ENCODE measurements at places on chromosomes 7 and 10.

GRCh38 chr7:88312061-88312663 lies 5.5 kb upstream of the STEAP4 start:
- no peak for DNase-seq

DNA sequence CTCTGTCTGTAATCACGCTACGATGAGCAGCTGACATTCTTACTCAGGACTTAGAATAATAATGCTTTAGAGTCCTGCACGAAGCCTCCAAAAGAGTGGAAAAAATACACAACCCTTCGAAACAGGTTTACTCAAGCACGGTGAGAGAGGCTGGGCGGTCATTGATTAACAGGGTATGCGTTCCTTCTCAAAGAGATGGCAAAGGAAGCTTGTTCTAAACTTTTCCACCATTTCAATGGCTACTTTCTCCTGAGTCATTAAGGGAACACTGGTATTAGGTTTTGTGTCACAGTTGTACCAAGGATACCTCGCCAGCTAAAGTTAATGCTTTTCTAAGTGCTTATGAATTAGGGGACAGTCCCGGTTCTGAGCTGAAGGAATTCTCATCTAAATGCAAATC lies 141.9 kb upstream of the RHEB start:
- no peak for DNase-seq

GRCh38 chr10:98474628-98475027 lies 27.9 kb upstream of the HPS1 start:
- no peak for DNase-seq

GRCh38 chr10:69899727-69900595 lies 98.3 kb downstream of the COL13A1 start:
- DNase-seq: no peak

GRCh38 chr10:107553470-107553869 lies 389.0 kb upstream of the SORCS1 start:
- no peak for DNase-seq

GRCh38 chr7:155702616-155703015 lies 58.2 kb downstream of the RBM33 start:
- DNase-seq: no peak

DNA sequence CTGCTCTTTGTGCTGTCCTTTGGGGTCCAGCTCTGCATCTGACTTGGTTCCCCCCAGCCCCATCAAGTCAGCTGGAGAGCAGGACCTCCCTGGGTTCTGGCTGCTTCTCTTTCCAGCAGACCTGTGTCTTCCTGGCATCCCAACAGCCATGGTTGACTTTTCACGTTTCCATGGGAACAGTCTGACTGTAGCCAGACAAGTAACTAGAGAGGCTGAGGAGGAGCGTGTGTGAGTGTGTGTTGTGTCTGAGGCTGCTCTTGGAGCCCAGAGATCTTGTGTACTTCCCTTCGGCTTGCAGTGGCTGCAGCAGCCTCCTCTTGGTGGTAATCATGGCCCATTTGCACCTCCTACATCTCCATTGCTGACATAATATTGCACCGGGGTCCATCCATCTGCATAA lies 332.0 kb downstream of the RPS24 start:
- DNase-seq: no peak

- no peak for DNase-seq
These were observed 109.9 kb downstream of the ITGB8 start for GRCh38 chr7:20440472-20441105.

DNA sequence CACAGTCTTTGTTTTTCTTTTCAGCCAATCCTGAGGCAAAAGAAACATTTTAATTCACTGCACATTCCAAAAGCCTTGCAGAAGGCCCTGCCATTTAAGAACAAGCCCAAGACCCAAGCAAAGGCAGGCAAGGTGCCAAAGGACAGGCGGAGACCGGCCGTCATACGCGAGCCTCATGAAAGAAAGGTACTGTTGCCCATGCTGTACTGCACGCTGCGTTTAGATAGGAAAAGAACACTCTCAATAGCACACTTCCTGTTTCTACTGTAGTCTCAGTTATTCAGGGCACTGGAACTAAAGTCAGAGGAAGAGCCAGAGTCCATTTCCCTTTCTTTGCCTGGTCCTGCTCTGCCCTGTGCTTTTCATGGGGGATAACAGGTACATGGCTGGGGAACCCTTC lies 47.6 kb downstream of the BMS1 start:
- no peak for DNase-seq

DNA sequence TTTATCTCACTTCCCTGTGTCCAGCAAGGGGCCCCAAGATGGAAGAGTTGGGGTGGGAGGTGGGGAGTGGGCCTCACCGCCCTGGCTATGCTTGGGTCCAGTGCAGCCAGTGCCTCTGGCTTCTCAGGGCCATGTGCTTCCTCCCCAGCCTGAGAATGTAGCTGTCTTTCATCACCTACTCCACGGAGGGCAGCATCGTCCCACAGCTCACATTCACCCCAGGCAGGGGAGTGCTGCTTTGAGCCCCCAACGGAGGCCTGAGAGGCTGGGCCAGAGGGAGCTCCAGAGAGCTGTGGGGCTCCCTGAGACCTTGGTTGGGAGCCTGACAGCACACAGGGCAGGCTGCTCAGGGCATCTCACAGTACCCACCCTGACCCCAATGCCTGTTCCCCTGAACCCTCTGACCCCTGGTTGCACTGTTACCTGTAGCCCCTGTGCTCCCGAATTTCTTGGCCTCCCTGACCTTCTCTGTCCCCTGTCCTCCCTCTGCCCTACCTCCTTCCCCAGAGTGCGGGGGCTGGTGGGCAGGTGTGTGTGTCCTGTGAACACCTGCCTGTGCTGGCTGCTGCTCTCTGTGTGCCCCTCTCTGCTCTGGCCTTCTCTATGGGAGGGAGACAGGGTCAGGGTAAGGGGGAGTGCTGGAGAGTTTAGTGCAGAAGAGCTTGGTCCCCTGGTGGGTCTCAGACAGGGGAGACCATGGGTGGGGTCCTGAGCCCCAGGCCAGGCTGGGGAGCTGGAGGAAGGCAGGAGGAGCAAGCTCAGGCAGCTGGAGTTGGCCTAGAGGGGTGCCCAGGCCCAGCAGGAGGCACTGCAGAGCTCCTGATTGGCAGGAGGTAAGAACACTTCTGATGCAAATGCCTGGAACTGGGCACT lies 19.6 kb upstream of the ZNF488 start:
- DNase-seq: no peak

DNA sequence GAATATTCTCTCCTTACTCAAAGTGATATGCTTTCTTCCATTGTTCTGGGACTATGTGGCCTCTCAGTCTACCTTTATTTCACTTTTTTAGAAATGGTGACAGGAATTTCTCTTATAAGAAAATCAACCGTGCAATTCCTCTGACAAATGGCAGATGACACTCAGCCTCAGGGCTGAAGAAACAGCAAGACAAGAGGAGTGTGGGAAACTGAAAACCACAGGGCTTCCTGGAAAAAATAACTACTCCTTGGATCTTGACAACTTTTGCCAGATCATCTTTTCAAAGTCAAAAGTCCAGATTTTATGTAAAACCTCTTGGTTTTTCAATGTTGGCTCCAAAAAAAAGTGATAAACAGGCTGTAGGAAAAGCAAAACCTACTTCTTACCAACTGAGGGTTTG lies 121.5 kb downstream of the TYW1B start:
- DNase-seq: no peak

DNA sequence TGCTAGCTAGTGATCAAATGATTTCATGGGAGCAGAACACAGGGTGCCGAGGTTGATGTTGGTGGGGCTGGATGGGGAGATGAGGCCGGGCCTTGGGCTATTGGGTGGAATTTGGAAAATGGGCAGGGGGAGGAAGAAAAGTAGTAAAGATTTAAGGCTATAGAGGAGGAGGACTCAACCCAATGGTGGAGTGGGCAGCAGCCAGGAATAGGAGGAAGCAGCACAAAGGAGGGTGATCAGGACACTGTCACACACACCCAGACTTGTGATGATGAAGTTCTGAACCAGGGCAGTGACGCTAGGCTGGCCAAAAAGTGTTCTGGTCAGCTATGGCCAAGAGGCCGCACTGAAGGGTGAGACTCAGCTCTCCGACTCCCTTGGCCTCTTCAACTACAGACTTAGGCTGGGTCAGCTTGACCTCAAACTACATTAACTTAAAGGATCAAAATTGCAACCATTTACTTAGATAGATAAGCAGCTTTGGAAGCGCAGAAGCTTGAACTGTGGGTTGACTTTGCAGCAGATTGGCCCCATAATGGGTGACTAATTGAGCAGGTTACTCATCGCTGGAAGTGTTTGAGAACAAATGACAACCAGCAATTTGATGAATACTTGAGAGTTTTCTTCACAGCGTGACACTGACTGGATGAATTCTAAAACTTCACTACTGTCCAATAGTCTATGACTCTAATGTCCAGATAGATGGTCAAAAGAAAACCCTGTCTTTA lies 29.4 kb upstream of the GPR26 start:
- no peak for DNase-seq

DNA sequence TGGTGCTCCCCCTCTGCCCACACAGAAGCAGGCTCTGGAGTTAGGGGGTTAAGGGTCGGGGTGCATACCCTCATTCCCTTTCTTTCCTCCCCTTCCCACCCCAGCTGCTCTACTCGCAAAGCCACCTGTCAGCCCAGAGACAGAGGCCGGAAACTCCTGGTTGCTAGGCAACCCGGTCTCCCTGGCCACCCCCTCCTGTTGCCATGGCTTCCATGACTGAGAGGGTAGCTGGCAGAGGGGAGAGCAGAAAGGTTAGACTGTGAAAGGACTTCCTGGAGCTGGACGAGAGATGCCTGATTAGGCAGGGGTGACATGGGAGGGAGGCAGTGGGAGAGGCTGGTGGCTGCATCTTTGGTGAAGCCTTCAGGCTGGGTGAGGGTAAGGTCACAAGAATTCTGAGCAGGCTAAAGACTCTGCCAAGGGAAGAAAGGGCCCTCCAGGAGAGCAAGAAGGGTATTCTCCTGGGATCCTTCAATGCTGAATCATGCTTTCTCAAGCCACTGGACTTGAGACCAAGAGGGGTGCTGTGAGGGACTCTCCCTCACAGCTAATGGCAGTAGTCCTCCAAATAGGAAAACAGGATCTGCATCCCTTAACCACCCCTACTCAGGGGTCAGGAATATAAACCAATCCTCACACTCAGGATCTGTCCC lies 5.4 kb downstream of the PSD start:
- peak; percentile 74 for DNase-seq

DNA sequence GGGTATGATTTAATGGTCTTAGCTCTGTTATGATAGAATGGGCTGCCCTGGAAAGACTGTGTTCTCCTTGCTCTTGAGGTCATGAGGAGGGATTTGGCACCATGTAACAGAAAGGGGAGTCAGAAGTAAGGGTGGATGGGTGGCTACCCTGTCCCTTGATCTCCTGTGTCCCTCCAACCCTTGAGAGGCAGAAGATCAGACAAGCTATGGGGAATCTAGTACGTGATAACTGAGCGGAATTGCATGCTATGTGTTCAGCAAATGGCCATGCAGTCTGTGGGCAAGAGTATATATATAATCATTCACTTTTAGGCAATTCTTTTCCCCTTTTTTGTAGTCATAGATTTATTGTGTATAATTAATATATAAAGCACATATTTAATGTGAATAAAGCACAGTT lies 174.9 kb downstream of the SEC23IP start:
- no peak for DNase-seq

- no peak for DNase-seq
These were observed 86.4 kb upstream of the KIF5B start for GRCh38 chr10:32142646-32143045.

DNA sequence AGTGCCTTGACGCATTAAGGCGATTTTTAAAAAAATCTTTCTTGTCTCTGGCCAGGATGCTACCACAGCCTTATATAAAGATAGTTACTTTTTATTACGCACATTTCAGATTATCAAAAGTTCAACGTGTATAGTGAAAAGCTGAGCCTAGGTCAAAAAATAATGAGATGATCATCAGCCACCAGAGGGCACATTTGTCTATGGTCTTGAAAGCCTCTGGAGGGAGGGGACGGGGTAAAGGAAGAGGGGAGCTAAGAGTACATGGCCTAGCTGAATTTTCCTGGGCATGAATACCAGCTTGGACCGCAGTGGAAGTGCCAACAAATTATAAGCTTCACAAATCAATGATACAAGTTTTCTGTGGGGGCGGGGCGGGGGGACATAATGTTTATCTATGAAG lies 285.9 kb upstream of the SMIM30 start:
- DNase-seq: no peak

GRCh38 chr10:76291175-76291574 lies 859.8 kb downstream of the LRMDA start:
- no peak for DNase-seq

- DNase-seq: no peak
These were observed 81.1 kb upstream of the MBL2 start for GRCh38 chr10:52853704-52854103.

- DNase-seq: no peak
These were observed 9.5 kb downstream of the GRIFIN start for GRCh38 chr7:2466675-2467074.

GRCh38 chr7:44881610-44882009 lies 3.7 kb downstream of the PURB start:
- no peak for DNase-seq

- DNase-seq: peak; percentile 18
These were observed 541.3 kb downstream of the LRMDA start for GRCh38 chr10:75972491-75973276.

- DNase-seq: peak; percentile 17
These were observed 80.1 kb upstream of the RPA3 start for GRCh38 chr7:7798510-7798909.

- no peak for DNase-seq
These were observed 6.4 kb downstream of the ETV1 start for GRCh38 chr7:13982940-13983677.

DNA sequence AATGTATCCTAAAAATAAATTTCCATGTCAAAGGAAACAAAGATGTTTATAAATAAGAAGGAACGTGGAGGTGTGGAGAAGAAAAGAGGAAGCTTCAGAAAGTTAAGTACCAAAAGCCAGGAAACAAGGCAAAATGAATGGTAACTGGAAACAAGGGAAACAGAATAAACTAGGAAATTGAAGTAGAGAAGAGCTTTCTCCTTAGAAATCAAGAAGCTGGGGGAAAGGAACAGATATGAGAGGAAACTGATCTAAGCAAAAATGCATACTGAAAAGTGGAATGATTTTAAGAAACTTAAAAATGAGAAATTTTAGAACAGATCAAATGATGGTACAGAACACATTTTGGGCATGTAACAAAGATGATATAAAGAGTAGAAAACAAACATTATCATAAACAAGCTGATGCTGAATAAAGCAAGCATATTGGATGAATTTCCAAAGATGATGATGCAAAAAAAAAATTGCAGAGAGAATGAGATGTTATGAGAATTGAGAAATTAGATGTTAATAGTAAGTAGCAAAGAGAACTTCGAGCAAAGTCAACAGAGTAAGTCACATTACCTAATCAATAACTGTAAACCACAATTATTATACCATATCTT lies 1.9 kb downstream of the BRAF start:
- DNase-seq: no peak
